NCI-H446 (cell line): ENCODE measurements at places on chromosomes 4 and X.

DNA sequence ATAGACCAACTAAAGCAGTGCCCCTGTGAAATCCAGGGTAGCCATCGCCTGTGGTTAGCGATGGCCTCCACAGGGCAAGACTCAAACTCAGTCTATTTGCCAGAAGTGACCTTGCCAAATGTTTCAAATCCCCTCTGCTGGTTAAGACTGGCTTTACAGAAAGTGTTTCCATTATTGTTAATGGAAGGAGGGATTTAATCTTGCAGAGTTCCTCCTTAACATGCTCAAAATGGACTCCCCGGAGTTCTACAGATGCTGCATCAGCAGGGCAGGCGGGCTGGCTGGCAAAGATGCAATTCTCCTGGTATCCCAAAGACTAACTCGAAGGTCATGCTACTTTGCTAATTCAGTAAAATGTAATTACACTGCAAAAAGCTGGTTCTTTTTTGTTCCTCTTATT is 313.0 kb upstream of the SLC7A11 start:
- DNase-seq: no peak

GRCh38 chr4:91279899-91280298 is 1023.9 kb upstream of the GRID2 start:
- DNase-seq: no peak

DNA sequence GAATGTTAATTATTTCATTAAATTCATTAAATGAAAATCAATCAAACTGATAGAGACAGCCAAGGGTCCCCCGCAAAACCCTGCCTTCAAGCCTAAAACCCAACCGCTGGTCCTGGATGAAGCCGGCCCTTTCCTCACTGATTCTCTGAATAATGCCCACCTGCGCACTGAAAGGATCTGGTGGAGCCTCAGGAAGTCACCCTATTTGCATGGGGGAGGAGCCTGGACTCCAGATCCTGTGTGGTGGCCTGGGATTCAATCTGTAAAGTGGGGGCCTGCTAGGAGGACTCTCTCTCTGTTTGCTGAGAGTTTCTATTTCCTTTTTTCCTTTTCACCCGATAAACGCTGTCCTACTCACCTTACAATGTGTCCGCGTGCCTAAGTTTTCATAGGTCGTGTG is 97.9 kb upstream of the ADAMTS3 start:
- no peak for DNase-seq

GRCh38 chrX:151790481-151791160 is 56.1 kb downstream of the CNGA2 start:
- DNase-seq: no peak

- DNase-seq: no peak
These were observed 116.8 kb upstream of the ZCCHC13 start for GRCh38 chrX:74187211-74187610.

- no peak for DNase-seq
These were observed 1256.5 kb downstream of the STIM2 start for GRCh38 chr4:28117084-28117682.

DNA sequence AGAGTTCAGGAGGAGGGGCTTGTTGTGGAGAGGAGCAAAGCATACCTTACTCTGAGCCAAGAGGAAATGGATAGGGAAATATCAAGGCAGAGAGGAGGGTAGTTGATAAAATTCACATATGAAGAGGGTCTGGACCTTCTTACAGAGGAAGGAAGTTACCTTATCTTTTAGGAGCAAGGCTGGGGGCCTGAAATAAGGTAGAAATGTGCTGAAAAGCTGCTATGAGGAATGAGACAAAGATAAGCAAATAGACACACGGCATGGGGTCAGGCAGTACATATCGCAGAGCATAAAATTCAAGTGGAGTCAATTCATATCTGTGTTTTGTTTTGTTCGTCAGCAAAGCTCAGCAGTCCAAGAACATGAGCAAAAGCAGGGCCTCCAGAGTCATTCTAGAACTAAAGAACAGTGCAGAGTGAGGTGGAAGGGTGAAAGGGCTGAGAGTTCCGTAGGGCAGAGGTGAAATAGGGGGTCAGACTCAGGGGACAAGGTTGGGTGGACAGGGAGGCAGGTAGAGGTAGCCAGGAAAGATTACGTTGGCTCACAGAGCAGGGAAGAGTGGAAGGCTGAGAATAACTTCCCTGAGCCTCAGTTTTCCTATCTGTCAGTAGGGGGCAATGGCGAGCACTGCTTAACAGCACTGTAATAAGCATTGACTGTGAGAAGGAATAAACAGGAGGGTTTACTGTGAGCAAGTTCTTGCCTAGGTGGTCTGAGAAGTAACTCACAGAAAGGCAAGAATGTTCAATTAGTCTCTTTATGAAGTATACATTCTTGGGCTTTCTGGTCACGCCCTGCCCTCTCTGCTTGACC is 9.2 kb downstream of the VSIG4 start:
- DNase-seq: no peak

DNA sequence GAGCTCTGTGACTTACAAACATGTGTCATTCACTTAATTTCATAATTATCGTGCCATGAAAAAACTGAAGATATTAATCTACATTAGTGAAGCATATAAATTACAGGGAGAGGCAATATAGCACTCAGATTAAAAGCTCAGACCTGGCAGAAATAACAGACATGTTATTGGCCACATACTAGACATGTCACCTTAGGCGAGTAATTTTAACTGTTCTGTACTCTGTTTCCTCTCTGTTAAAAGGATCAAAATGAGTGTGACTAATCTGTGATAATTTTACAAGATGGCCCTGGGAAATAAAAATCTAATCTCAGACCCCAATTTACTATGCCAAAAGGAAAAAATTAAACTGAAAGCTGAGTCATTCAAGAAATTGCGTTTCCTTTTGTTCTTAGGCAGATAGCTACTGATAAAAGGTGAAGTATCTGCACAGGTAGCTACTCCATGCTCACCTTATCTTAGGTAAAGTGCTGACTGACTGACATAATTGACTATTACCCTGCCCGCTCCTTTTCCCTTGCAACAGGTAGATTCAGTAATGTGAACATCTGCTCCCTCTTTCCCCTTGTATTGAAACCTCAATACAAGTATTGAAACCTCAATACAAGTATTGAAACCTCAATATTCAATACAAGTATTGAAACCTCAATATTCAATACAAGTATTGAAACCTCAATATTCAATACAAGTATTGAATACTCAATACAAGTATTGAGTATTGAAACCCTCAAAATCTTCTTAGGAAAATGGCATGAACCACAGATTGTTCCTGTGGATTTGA is 33.2 kb downstream of the RELL1 start:
- no peak for DNase-seq

- no peak for DNase-seq
These were observed 184.7 kb downstream of the TMA16 start for GRCh38 chr4:163679189-163679588.
